ENCODE measurements at places on chromosomes 13 and 19.

GRCh38 chr19:40598918-40599307, 2.3 kb upstream of the LTBP4 start:
- no peak for DNase-seq

GRCh38 chr19:39111593-39112199, 13.9 kb upstream of the PAK4 start:
- DNase-seq: no peak

- no peak for DNase-seq
These were observed 1.6 kb upstream of the RAB11B start for GRCh38 chr19:8388612-8388958.

GRCh38 chr13:79837741-79838450, 356.9 kb downstream of the NDFIP2 start:
- no peak for DNase-seq
